ENCODE measurements at places on chromosomes 6 and 20.

DNA sequence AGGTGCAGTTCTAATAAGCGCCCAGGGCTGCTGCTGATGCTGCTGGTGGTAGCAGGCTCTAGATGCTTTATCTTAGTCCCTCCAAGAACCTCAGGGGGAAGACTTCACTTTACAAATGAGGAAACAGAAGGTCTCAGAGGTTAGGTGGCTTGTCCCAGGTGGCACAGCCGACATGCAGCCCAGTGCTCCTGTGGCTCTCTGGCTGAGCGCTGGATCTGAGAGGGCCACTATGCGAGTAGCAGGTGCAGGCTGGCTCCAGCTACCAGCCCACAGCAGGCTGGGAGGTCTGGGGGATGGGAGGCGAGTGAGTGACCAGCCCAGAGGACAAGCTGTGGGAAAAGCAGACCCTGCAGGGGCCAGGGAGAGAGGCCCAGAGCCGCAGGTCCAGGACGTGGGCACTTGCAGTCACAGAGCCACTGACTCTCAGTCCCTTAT lies 90.9 kb downstream of the PRND start:
- no peak for DNase-seq

DNA sequence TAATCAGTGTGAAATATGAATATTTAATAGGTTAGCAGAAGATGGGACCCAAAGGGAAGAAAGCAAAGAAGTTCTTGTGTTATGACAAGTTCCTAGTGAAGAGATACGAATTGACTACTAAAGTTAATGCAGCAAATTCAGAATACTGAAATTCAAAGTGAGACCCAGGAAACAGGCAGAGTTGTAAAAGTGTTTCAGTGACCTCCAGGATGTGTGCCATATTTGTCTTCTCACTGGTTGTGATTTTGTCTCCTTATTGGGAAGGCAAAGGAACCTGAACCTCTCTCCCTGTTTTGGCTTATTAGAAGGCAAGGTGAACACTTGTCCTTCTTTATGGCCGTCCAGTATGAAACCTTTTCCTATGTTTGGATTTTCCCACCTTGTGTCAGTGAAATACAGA lies 51.8 kb upstream of the DTNBP1 start:
- no peak for DNase-seq

DNA sequence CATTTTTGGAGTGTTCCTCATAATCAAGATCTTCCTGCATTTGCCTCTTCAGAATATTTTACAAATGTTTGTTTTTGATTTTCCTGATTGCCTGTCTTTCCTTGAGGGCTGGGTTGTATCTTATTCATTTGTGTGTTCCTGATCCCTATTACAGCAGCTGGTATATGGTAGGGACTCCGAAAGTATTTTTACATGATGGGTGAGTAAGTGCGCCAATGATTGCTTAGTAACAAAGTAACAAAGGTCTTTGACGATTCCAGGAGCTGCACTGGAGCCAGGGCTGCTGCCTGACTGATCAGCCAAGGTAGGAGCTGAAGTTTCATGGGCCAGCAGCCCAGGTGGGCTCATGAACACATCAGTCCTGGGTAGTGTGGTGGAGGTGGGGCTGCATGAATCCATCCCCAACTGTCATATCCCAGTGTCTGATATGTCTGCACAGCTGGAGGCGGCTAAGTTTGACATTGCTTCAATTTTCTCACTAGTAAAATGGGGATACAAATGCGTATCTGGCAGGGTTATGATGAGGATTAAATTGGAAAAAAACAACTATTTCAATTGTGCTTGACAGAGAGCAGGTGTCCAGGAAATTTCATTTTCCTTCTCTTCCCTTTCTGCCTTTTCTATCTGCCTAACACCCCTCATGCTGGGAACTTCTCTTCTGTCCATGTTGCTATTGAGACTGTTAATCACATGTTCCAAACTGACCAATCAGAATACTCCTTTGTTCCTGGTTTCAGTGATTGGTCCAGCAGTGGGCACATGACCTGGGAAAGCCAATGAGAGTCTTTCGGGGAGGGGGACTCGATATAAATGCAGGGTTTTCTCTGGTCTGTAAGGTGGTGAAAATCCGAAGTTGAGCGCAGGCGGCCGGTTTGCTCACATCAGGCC lies 90.7 kb downstream of the CDH26 start:
- no peak for DNase-seq

GRCh38 chr6:42104095-42104803 lies 38.2 kb downstream of the C6orf132 start:
- DNase-seq, result no peak

GRCh38 chr6:37004044-37004980 lies 1.1 kb upstream of the FGD2 start:
- DNase-seq, result no peak

DNA sequence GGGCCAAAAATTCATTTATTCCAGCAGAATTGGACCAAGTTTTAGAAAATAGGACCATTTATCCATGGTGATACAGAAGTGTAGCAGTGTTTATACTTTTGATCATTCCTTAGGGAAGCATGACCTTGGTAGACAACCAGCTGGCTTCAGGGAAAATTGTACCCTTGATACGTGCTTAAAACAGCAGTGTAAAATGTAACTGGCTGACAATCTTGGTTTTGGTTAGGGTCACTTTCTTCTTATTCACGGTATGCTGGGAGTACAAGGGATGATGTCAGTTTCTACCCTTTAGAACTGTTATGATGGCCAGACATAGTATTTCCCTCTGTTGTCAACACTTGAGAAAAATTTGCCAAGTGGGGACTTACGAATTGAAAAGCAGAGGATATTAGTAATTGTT lies 157.1 kb downstream of the BCKDHB start:
- no peak for DNase-seq

DNA sequence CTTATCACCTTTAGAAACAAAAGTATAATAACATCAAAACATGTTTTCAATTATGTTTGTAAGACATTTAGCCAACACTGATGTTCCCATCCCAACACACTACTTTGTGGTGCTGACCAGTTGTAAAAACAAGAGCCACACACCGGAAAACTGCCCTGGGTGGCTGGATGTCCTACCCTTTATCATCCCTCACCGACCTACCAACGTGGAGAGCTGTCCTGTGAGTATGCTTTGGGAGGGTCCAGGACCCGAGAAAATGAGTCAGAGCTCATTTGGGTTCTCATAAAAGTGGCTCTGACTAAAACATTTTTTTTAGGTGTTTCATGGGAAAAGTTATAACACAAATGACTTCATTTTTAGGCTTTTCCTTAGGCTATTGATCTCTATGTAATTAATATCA lies 29.3 kb upstream of the CTAGE9 start:
- no peak for DNase-seq

- DNase-seq, result no peak
Observed at GRCh38 chr6:44859901-44860410, 468.2 kb upstream of the RUNX2 start.

DNA sequence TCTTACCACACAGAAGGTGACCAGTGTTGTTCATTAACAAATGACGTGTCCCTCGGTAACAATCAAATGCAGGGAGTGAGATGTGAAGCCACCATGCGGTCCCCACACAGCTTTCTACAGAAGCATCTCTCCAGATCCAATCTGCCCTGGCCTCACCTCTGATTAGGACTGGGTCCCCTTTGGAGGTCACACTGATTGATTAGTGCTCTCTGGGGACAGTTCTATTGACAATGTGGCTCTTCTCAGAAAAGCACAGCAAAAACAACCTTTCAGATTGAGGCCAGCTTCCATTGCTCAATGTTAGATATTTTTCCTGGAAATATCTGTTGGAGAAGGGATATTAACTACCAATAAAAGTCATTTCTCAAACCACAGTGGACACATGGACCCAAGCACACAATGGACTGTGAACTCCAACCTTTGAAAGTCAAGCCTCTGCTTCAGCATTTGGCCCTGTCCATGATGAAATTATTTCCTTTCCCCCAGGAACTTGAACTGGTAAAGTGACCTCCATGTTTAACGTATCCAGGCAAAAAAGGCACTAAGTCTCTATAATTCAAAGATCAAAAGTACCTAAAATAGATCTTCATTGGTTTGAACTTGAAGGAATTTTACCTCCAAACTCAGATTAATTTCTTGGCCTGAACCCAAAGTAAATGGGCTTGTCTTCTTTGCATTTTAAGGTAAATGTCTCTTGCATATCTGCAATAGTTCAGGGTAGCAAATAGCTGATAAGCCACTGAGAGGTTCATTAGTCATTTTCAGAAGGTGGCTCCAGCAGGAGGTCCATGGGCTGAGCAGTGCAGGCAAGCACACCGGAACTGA lies 118.5 kb downstream of the FOXA2 start:
- DNase-seq, result no peak

DNA sequence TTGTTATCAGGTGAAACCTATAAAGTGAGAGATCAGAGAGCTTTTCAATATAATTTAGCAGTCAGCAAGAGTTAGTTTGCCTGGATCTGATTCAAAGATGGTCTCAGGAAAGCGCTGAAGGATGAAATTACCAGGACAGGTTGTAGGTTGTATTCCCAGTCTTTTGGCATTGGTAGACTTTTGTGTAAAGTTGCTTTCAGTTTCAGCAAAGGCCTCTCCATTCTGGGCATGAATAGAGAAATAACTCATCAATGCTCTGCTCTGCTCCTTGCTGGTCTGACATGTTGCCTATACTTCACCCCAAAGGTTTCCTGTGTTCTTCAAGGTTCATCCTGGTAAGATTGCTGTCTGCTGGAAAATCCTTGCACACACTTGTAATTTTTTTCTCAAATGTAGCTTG lies 714.8 kb downstream of the EPM2A start:
- no peak for DNase-seq

GRCh38 chr6:24419526-24419925 lies 16.8 kb downstream of the MRS2 start:
- DNase-seq, result no peak

- DNase-seq, result no peak
Observed at GRCh38 chr20:37954626-37955025, 51.7 kb downstream of the VSTM2L start.

DNA sequence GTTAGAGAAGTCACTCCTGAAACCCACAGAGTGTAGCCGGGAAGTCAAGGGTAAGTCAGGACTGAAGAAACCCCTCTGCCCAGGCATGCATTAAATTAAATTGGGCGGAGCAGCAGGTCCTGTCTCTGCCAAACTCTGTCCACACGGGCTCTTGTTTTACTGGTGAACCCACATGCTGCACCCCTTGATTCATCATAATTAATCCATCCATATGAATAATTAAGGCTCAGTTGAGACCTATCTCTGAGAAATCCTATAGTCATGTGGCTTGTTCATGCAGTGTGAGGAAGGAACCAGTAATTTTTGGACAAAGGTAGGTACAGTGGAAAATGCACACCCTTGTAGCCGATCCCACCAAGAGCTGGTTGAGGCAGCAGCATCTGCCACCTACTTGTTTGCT lies 43.0 kb downstream of the PXDC1 start:
- DNase-seq, result no peak

DNA sequence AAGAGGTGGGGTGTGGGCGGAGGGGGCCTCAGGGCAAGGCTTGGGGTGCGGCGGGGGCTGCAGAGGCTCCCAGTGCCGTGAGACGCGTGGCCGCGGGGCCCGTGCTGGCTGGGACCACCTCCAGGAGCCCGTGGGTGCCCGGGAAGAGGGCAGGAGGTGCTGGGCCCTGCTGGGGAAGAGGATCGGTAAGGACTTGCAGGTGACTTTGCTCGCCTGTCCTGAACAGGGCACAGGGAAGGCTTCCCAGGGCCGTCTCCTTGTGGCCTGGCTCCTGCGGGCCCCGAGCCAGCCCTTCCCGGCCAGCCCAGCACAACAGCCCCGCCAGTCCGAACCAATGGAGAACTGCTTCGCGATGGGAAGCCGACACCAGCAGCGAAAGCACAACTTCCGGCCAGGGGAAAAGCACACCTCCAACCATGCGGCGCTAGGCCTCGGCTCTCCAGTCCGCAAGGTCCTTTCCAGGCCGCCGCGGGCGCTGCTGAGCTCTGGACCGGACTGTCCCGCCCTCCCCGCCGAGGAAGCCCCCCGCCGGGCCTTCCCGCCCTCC lies 32.3 kb downstream of the IRF4 start:
- DNase-seq, result no peak
